Glutamatergic neuron (in vitro differentiated cells): ENCODE measurements at places on chromosomes 2 and 18. TPM values are rescaled to one million over a fixed set of nuclear protein-coding genes. Genes with fewer than 3 reads are reported as not detected.

The NETO1 gene
- total RNA-seq, result 5.5 TPM

The PDE11A gene
- total RNA-seq, result 0.27 TPM

The RGPD8 gene
- total RNA-seq, result 29.3 TPM

The KLHL41 gene
- total RNA-seq, result not detected

The SRD5A2 gene
- not detected for total RNA-seq

The DUSP28 gene
- 2.8 TPM for total RNA-seq

The IL36RN gene
- total RNA-seq, result not detected

The ALPP gene
- 0.34 TPM for total RNA-seq

The HIBCH gene
- total RNA-seq, result 22.0 TPM

The CD28 gene
- total RNA-seq, result not detected

GRCh38 chr2:238988752-238989151 is 140.9 kb downstream of the TWIST2 start:
- DNase-seq, result no peak

- DNase-seq, result no peak
Measured at GRCh38 chr2:11710210-11710609, 36.2 kb upstream of the LPIN1 start.

DNA sequence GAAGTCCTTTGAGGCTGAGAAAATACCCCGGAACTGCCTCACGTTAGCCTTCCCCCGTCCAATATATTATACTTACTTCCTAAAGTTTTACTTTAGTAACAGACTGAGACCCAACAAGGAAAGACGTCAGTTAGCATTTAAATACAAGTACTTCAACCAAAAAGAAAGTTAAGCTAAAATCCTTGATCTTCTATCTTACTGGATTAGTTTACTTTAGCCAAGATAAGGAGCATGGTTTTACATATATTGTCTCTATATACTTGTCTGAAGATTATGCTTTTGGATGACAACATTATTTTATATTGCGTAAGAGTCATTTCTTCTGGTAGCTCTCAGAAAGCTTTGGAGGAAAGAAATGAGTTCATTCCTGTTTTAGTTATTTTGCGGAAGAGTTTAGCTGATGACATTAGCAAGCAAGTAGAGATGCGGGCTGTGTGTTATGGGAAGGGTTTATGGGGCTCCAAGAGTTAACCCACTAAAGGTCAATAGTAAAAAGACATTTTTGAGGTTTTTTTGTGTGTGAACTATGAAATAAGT is 532.9 kb downstream of the ZNF516 start:
- DNase-seq, result no peak

DNA sequence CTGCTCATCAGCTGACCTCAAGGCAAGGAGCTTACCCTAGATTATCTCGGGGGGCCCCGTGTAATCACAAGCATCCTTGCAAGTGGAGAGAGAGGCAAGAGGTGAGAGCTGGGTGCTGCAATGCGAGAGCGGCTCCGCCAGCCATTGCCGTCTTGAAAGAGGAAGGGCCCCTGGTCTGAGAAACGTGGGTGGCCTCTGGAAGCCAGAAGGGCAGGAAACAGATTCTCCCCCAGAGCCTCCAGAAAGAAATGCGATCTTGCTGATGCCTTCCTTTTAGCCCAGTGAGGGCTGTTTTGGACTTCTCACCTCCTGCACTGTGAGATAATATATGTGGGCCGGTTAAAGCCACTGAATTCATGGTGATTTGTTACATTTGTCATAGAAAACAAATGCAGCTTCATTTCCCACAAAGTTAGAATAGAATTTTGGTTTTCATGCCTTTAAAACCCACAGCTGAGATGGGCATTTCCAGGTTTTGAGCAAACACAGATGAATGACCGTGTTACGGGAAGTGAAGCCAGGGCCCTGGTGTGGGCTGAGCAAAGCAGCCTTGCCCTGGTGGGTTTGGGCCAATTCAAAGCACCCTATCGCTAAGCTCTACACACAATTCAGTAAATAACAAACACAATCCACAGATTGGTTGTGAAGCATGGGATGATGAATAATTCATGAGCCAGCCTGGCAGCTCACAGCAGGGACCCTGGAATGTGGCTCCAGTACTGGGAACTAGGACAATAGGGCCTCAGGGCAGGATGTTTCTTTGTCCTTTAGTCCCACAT is 319.9 kb upstream of the HS6ST1 start:
- peak; percentile 47 for DNase-seq

- no peak for DNase-seq
Measured at GRCh38 chr2:25537526-25537925, 135.9 kb downstream of the DTNB start.

- DNase-seq, result no peak
Measured at GRCh38 chr2:196075196-196075595, 6.6 kb upstream of the DNAH7 start.

- DNase-seq, result no peak
Measured at GRCh38 chr2:25388491-25388890, 46.8 kb upstream of the DNMT3A start.

GRCh38 chr2:71748227-71748626 is 294.9 kb downstream of the DYSF start:
- no peak for DNase-seq

DNA sequence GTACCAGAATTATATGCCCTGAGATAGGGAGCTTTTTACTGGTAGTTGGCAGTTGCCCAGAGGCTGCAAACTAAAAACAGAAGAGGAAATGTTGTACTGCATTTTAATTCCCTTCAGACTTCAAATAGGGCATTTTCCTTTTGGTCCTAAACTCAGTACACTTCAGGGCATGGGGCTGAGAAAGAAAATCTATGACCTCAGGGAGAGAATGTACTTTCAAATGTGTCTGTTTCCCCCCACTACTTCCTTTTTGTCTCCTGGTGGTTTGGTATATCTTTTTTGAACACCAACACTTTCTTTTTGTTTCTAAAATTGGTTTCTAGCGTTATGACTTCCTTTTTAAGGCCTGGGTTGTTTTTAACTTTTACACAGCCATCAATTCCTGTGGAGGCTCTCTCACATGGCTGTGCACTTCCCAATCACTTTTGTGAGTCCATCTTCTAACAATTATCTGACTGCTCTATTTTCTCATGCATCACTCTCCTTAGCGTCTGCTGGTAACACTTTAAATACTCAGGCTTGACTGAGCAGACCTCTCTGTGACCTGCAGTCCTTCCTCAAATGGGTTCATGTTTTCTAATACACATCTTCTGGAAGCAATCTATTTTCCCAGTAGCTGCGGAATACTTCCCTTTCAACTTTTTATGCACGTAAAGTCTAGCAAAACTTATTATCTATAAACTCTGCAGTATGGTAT is 596.0 kb downstream of the LRP1B start:
- no peak for DNase-seq

- DNase-seq, result peak; percentile 16
Measured at GRCh38 chr18:37508207-37508606, 57.4 kb downstream of the CELF4 start.

GRCh38 chr2:192035731-192036442 is 158.8 kb downstream of the TMEFF2 start:
- DNase-seq, result no peak

- DNase-seq, result no peak
Measured at GRCh38 chr18:3262234-3263131, 550 bp downstream of the MYL12B start.

DNA sequence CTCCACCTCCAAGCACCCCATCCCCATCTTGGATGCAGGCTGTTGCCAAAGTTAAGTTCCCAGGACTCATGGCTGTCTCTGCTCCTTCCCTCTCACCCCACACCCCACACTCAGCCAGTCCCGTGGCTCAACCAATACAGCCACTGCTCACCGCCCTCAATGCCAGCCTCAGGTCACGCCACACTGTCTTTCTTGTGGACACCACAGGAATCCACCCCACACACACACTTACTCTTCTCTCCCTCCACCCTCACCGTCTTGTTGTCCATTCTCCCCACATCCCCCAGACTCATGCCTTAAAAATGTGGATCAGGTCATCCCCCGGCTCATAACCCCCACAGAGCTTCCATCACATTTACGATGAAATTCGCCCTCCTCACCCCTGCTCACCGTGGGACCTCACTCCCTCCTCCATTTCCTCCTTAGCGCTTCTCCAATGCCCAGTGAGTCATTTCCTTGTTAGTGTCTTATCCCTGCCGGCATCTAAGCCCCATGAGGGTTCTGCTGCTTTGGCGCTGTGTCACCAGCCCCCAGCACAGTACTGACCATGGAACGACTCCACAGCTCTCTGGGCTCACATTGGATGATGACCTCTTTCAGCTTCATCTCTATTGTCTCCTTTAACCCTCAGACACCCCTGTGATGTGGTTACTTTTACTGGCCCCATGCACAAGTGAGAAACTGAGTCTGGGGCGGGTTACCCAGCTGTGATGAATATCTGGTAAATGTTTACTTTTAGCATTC is 13.8 kb downstream of the MLPH start:
- DNase-seq, result no peak

DNA sequence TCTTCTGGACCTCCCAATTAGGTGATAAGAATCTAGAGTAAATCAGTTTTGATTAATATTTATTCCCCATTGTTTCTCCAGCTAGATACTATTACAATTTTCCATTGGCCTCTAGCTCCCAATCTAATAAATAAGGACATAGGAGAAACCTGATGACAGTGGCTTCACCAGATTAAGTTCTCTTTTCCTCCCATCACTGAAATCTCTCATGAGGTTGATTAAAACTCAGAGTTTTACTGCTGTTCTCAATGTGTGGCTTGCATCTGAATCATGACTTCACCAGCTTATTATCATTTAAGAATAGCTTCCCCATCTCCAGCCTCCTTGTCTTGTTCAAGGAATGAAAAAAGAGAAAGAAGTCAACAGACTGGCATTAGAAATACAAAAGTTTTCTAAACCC is 3.9 kb upstream of the CCDC102B start:
- no peak for DNase-seq

- peak; percentile 65 for DNase-seq
Measured at GRCh38 chr18:77366720-77367641, 117.3 kb downstream of the GALR1 start.

DNA sequence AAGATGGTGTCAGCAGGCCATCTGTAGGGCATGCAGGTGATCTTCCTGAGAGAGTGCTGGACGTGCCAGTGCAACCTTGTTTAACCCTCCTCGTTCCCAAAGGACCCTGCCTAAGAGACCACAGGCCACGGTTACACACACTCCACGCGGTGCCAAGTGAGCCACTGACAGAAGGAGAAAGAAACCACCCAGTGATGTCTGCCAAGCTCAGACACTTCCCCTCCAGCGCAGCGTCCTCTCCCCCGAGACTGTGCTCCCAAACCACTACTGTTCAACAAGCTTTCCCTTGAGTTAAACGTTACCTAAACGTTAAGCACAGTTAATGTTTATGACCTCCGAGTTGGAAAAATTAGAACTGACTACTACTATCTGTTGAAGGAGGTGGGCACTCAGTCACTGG is 119.1 kb upstream of the NCK2 start:
- no peak for DNase-seq

- DNase-seq, result no peak
Measured at GRCh38 chr2:118091631-118092030, 3.4 kb downstream of the INSIG2 start.

- DNase-seq, result no peak
Measured at GRCh38 chr2:27798948-27799645, 27.6 kb downstream of the MRPL33 start.

GRCh38 chr2:241926541-241927311 is 57.2 kb downstream of the RTP5 start:
- DNase-seq, result no peak

DNA sequence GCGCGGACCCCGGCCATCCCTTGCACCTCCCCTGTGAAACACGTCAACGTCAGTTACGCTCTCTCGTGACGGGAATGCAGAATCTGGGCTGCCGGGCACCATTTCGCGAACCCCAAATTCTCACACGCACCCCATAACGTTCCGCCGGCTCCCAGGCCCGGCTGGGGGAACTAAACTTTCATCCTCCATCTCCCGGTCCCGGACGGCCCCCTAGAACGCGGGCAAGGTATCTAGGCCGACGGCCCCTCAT is 544 bp downstream of the DNAJC27 start:
- DNase-seq, result no peak

DNA sequence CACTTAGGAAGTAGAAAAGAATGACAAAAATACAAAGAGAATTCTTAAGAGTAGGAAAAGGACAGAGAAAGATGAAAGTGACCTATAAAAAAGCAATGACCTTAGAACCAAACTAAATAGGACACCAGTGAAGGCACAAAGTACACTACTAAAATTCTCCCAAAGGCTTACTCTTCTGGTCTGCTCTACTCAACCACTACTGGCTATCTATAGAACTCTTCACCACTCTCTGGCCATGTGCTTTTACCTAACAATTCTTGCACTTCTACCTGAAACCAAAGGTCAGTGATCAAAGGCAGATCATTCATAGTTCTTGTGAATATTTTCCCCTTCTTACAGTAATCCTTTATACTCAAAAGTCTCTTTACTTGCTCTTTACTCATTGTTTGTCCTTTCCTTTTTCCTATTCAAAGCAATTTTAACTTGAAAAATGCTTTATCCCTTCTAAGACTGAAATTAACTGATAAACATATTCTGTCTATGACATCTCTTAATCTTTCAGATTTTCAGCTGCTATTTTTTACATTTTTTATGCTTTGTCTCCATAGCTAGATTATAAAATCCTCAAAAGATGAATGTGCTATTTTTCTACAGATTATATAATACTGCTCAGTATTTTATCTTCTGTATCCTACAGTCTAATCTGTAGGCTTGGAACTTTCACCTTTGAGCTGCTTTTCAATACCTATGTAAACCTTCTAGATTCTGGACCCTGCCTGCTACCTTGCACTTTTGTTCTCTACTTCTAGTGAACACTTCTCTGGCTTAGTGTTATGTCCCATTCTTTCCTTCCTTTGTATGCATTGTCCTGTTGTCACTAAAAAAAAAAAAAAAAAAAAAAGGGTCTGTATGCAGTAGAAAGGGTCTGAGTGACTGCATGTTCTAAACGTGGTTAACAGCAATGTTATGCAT is 64.6 kb downstream of the NCKAP1 start:
- DNase-seq, result no peak

DNA sequence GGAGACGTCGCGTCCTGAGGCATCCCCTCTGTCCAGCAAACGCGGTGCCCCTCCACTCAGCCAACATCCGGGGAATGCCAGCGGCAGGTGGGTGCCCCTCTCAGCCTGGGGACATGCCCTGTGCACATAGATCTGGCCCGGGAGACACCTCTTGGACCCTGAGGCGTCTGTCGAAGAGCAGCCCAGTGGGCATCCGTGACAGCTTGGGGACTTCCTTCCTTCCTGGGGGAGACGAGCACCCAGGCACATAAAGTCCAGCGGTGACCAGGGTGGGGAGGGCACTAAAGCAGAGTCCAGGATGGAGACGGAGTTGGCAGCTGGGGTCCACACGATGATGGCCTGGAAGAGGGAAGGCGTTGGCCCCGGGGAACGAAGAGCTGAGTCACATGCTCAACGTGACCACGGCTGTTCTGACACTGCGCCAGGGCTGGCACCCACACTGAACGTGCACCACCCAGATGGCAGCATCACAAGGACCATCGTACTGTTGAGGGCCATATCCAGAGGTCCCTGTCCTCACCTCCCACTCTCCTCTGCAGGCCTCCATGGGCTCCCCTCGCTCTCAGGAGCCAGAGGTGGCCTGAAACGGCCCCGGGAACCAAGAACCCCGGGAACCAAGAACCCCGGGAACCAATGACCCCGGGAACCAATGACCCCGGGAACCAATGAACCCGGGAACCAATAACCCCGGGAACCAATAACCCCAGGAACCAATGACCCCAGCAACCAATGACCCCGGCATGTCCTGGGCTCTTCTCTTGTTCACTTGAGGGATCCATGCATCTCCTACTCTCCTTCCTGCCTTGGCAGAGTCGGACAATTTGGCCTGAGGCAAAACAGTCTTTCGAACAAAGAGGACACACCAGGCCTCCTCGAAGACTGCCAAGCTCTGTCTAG is 22.6 kb downstream of the HDAC4 start:
- DNase-seq, result peak; percentile 8

GRCh38 chr2:140504601-140505000 is 1626.2 kb downstream of the LRP1B start:
- no peak for DNase-seq

- no peak for DNase-seq
Measured at GRCh38 chr2:10776231-10776977, 36.2 kb downstream of the PDIA6 start.
